ENCODE measurements at places on chromosomes 11 and 22. TPM values are rescaled to one million over a fixed set of nuclear protein-coding genes. Genes with fewer than 3 reads are reported as not detected.

The TRIM64 gene
- not detected for total RNA-seq

The MMP13 gene
- not detected for total RNA-seq

The RAB38 gene
- 5.9 TPM for total RNA-seq

The CYTH4 gene
- 24.1 TPM for total RNA-seq

DNA sequence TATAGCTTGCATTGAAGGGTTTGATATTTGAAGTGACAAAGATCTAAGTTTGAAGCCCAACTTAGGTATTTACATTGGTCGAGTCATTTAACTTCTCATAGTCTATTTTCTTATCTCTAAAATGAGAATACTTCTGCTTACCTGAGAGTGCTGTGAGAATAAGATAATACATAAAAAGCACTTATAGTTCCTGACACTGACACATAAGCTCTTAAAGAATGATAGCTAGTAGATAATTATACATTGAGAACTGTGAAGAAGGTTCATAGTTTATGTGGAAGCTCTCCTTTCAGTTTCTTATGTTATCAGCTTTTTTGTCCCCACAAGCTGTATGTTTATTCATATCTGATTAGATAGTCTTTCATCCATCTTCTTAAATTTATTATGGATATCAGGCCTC, 4.8 kb downstream of the PPME1 start:
- DNase-seq = no peak

- DNase-seq = peak; percentile 90
Observed at GRCh38 chr22:30426388-30427353, 1.1 kb downstream of the MTFP1 start.

DNA sequence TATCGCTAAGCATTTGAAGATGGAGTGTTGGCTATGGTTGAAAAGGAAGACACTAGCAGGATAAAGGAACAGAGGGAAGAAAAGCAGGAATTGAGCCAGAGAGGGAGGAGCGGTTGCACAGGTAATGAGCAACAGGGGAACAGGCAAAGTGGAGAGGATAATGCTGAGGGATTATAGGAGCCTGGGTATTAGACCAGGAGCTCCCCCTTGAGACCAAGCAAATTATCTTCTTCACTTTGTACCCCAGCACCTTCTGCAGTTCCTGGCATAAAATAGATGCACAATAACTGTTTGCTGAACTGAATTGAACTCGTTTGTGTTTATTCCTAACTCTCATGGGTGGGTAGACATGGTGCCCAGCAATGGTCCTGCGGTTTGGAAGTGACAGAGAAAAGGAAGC, 54.6 kb upstream of the OR5P2 start:
- DNase-seq = no peak

DNA sequence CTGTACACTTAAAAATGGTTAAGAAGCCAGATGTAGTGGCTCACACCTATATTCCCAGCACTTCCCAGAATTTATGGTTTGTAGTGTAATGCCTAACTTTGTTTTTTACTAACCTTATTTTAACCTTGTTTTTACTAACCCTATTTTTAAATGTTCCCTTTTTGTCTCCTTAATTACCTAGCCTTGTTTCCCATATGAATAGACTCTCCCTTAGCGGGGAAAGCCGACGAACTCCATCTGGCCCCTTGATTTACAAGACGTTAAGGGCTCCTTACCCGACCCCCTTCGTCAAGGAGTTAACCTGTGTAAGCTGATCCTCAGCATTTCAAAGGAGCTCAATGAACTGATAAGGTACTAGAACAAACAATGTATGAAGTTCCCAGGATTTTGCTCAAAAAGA, 17.1 kb downstream of the APOBEC3H start:
- no peak for DNase-seq

DNA sequence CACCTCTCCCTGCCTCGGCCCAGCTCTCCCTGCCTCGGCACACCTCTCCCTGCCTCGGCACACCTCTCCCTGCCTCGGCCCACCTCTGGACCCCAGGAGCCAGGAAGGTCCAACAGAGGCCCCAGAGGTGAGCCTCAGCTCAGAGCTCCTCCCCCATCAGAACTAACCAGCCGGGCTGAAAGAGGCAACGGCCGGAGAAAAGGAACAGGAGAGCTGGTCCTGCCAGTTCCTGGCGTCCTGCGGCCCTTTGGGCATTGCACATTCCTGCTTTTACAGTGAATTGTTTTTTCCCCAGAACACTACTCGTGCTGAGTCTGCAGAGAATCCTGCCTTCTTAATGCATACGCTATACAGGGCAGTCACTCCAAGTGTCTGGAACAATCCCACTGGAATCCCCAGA, 45.8 kb downstream of the LMO1 start:
- DNase-seq = no peak

DNA sequence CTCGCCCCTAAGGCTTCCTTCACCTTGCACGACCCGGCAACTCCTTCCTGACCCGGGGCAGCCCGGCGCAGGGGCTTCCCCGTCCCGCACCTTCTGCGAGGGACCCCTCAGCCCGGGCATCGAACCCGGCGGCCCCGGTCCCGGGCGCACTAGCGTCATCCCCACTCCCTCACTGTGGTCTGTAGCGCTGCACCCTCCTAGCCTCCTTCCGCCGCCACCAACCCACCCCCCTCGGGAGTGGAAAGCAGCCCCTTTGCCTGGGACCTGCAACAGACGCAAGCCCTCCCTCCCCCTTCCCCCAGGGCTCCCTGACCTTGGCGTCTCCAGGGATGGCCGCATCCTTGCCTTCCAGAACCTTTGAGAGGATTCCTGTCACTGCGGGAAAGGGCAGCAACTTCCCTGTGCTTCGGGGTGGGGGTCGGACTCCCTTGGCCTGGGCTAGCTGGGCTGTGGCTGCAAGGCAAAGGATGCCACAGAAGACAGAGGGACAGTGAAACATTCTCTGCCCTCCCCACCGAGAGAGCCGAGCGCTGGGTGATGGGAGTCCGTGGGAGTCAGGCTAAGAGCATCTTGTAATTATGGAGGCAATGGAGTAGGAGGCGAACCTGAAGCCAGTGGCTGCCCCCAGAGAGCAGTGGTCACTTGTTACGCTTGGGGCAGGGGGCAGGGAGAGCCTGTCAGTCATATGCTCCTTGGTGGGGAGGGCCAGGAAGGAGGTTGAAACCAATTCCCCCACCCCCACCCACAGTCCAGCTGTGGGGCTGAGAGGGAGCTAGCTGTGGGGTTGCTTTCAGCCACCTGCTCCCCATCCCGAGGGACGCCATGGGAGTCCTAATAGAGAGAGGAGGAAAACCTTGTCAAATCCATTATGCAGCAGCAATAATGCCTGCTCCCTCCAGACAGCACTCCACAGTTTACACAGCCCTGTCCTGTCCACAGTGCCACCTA, 920 bp downstream of the TMEM132A start:
- no peak for DNase-seq

DNA sequence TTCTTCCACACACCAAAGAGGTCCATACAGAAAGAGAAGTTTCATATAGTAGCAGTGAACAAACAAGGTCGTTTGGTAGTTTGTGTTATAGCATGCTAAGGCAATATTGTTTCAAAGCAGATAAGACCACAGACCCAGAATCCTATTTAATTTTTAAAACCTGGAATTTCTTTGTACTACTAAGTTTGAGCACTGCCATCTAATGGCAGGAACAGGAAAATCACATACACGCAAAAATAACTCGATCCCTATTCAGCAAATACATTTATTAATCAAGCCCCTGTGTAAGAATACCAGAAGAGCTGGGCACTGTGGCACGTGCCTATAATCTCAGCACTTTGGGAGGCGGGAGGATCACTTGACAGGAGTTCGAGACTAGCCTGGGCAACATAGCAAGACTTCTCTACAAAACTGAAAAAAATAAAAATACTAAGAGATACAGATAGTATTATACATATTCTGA, 2.9 kb upstream of the BTBD10 start:
- no peak for DNase-seq

GRCh38 chr11:134367781-134368180, 36.0 kb downstream of the GLB1L2 start:
- DNase-seq = no peak

GRCh38 chr22:42243802-42244060, 26.7 kb downstream of the TCF20 start:
- no peak for DNase-seq

GRCh38 chr11:110903830-110904229, 191.6 kb upstream of the ARHGAP20 start:
- no peak for DNase-seq

GRCh38 chr11:117866526-117866925, 9.9 kb downstream of the FXYD6 start:
- DNase-seq = no peak

DNA sequence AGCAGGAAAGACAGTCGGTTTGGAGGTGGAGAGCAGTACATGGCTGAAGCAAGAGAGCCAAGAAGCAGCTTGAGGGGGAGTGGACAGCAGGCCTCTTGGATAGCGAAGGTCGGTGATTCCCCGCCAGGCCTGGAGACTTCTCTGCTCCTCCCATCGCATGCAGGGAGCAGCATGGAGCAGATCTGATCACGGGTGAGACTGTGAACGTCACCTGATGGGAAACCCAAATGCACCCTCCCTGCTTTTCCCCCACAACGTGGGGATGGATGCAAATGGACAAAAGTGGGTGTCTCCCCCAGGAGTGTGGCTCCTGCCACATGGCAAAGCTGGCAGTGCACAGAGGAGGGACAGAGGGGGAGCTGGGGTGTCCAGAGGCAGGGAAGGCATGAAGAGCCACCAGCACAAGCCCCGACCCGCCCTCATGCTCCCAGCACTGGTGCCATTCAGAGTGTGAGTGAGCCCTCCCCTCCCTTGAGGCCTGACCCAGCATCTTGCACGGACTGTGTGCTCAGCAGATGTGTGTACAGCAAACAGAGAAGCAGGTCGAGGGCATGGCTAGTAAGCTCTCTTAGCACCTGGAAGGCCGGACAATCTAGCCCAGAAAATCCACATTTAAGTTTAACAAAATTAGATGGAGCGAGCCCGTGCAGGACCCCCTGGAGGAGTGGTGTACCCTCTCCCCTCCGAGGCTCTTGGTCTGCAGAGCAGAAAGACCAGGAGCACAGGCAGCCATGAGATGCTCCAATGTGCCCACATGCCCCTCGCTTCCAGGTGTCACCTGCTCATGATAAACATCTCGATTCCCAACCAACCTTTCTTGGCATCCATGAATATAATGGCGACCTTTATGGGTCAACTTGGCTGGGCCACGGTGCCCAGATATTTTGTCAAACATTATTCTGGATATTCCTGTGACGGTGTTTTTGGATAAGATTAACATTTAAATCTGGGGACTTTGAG, 661.7 kb downstream of the TBC1D22A start:
- no peak for DNase-seq

DNA sequence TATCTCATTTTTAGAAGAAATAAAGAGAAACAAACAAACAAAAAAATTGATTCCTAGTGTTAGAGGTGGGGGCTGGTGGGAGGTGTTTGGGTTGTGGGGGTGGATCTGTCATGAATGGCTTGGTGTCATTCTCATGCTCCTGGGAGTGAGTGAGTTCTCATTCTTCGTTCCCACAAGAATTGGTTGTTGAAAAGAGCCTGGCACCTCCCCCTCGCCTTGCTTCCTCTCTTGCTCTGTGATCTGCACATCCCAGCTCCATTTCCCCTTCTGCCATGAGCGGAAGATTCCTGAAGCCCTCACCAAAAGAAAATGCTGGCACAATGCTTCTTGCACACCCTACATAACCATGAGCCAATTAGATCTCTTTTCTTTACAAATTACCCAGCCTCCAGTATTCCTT, 277.8 kb downstream of the ST3GAL4 start:
- no peak for DNase-seq

DNA sequence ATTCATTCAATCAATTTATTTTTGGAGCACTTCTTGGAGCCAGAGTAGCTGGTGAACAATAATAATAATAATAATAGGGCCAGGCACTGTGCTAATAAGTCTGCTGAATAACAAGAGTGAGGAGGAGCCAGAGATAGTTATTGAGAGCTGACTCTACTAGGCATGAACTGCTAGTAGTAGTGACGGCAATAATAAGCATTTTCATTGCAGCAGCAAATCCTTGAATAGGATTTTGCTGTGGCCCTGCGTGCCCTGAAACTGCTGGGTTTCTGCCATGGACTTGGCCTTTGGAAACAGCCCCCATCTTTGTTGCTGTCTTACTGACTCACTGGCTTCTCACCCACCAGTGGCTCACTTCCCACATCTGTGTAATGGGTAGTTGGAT, 545.9 kb downstream of the MIAT start:
- DNase-seq = no peak

GRCh38 chr11:15885854-15886253, 470.5 kb downstream of the SOX6 start:
- no peak for DNase-seq

GRCh38 chr22:21673534-21674321, 7.9 kb downstream of the PPIL2 start:
- DNase-seq = no peak

DNA sequence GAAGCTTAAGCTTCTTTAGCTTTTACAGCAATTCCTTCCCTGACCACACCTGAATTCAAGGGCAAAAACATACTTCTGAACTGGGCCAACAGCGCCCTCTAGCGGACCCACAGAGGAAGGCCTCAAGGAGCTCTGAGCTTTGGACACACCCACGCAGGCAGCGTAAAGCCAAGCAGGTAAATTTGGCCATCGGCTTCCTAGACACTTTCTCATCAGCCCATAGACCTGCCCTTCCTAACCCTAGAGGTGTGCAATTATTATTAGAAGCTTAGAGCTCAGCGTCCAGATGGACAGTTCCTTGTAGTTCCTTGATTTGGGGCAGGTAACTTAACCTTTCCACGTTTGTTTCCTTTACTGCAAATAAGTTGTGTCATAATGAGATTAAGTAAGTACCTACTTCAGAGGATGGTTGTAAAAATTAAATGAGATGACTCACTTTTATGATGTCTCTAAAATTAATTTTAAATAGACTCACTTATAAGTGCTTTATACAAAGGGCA, 25.7 kb upstream of the HMGXB4 start:
- DNase-seq = peak; percentile 48

DNA sequence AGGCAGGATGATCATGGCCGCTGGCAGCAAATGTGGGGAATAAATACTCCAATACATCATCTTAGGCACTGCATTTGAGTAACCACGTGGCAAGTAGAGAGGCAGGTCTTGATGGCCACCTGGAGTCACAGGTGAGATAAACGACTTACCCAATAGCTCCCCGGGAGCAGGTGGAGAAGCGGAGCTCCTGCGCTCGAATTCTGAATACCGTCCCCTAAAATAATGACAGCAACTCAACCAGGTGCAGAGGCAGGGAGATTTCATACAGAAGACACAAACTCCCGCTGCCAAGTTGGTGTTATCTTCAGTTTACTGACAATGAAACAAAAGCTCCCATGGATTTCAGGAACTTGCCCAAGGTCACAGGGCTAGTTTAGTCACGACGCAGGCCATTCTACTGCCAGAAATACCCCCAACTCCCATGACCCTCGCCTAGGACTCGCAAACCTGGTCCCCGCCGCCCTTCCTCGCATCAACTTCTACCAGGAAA, 437 bp downstream of the SLC43A3 start:
- DNase-seq = peak; percentile 28

DNA sequence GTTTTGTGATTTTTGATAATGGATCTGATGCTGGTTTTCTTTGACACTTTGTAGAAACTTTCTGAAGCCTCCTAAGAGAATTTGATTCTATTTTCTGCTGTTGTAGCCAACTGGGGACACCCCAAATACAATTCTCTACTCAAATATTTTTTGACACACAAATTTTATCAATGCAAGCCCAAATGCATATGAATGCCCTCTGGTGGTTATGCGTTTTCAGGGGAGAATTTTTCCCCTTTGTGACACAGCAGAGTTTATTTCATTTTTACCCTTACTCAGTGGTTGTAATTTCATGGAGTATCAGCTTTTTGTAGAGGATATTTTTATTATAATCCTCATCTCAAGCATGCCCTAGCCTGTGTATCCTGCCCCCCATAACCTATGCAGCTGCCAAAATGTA, 44.7 kb upstream of the MTMR2 start:
- DNase-seq = no peak
